ENCODE measurements at places on chromosomes 12 and 14.

GRCh38 chr12:3085341-3086139 is 8.4 kb downstream of the TSPAN9 start:
- no peak for DNase-seq

DNA sequence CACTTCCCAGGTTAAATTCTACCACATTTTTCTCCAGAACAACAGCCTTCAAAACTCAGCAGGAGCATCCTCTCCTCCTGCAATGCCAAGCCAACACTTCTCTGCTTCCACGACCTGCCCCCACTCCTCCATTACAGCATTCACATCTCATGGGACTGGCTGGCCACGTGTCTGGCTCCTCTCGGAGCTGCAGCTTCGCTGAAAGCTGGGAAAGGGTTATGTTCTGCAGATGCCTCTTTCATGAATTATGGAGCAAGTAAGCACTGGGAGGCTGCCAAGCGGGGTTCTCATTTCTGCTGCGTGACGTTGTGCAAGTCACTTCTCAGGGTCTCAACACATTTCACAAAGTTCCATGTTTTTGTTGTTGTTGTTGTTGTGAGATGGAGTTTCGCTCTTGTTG is 142.2 kb upstream of the RFLNA start:
- no peak for DNase-seq

- DNase-seq = no peak
Observed at GRCh38 chr12:131499160-131499863, 211.6 kb upstream of the SFSWAP start.

DNA sequence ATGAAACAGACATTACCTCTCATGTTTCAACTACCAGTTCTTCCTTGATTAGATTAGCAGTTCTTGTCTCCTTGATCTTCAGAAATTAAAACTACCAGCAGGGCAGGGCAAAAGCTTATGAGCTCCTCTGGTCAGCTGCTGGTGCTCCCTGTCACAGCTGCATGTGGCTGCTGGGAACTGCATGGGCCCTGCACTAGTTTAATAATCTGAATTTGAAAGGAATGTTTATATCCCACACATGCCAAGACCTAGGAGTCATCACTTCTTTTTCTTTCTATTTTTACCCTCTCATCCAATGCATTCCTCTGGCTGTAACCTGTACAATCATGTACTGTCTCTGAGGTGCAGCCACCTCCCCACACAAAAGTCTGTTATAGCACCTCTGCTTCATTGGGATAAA is 73.9 kb downstream of the ARMH4 start:
- no peak for DNase-seq

DNA sequence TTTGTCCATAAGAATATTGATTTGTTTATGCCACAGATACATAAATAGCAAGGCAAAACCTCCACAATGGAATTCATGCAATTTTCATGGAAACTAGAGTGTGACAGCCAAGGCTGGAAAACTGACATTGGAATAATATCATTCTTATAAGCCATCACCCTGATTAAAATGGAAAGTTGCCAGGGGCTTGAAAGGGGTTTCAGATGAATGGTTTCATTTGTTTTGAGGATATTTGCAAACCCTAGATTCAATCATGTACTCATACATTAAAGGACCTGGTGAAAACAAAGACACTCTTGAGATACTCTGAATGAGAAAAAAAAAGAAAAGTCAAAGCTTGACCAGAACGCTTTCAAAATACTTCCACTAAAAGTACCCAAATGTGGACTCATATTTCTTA is 205.7 kb downstream of the DIO2 start:
- DNase-seq = no peak

- DNase-seq = no peak
Observed at GRCh38 chr14:98931126-98931525, 340.9 kb downstream of the BCL11B start.

- no peak for DNase-seq
Observed at GRCh38 chr12:92953747-92954146, 24.7 kb upstream of the EEA1 start.

- DNase-seq = no peak
Observed at GRCh38 chr12:51721282-51721940, 127.1 kb downstream of the FIGNL2 start.

GRCh38 chr12:106446419-106447092 is 89.0 kb downstream of the POLR3B start:
- no peak for DNase-seq

DNA sequence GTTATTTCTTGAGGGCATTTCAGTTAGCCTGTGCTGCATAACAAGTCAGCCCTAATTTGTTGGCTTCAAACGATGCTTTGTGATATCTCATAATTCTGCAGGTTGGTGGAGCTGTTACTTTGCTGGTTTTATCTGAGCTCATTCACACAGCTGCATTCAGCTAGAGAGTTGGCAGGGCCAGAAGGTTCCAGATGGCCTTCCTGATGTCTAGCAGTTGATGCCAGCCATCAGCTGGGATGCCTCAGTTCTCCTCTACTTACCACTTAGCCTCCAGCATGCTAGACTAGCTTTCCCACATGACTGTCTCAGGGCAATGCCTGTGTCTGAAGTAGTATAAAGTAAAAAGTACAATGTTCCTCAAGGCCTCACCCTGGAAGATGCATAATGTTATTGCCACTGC is 130.6 kb downstream of the SLC35F4 start:
- no peak for DNase-seq

DNA sequence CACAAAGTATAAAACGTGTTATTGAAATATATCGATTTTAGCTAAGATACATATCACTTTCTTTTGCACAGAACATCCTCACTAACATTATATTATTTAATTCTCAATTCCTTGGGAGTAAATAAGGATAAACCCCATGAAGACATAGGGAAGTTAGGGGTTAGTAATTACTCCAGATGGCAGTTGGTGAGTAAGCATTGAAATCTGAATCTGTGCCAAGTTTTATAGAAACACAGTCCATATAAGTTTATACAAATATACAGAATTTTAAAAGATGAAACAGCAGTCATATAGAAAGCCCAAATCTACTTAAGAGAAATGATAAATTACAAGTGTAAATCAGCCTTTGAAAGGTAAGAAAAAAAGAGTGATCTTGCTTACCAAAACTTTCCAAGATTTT is 200.4 kb upstream of the SYT10 start:
- DNase-seq = no peak

GRCh38 chr12:131279281-131279921 is 325.7 kb downstream of the ADGRD1 start:
- DNase-seq = no peak

GRCh38 chr14:76902591-76902990 is 76.4 kb downstream of the LRRC74A start:
- no peak for DNase-seq

GRCh38 chr14:55336691-55337090 is 65.5 kb downstream of the FBXO34 start:
- no peak for DNase-seq

DNA sequence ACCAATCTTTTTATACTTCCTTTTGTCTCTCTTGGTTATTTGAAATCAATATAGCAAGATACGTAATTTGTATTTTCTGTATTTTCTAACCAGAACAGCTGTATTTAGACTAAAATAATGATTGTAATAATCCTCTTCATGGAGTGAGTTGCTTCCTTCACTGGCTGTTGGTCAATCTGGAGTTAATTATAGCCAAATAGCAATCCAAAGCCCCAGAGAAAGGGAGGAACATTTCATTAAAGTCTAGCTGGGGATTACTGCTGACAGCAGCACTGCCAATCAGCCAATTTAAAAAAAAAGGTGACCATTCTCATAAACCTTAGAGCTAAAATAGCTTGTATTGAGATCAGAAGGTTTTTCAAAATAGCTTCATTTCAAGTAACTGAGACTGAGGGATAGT is 118.0 kb downstream of the TRHDE start:
- no peak for DNase-seq

DNA sequence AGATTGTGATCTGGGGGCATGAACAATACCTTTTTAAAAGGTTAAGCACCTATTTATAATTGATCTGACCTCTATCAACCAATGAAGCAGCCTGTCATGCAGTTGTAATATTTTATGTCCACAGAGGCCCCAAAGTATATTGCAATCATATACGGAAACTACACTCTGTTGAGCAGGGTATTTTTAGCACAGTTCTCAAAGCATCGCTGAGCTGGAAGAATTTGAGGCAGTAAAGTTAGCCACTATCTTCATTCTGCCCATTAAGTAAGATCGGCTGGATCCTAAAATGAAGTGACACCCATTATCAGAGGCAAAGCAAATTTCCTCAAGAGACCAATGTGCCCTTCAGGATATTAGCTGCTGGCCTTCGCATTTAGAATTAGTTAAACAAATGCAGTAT is 47.7 kb upstream of the GRIP1 start:
- no peak for DNase-seq

GRCh38 chr12:8648576-8649205 is 13.9 kb downstream of the MFAP5 start:
- no peak for DNase-seq

- DNase-seq = no peak
Observed at GRCh38 chr12:50749459-50749882, 14.4 kb upstream of the ATF1 start.

DNA sequence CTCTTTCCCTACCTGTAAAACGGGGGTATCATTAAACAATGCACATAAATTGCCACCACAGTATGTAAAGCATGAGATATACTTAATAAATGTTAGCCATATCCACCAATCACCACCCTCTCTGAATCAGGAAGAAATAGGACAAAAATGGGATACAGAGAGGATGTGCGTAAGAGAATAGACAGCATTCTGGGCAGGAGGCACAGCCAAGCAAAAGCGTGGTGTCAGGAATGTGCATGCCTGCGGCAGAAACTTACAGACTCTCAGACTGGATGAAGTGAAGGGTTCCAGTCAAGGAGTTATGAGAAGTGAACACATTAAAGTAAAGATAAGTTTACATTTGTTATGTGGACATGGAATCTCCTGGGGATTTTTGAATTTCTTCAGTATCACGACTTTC is 121.7 kb upstream of the MDM1 start:
- no peak for DNase-seq

DNA sequence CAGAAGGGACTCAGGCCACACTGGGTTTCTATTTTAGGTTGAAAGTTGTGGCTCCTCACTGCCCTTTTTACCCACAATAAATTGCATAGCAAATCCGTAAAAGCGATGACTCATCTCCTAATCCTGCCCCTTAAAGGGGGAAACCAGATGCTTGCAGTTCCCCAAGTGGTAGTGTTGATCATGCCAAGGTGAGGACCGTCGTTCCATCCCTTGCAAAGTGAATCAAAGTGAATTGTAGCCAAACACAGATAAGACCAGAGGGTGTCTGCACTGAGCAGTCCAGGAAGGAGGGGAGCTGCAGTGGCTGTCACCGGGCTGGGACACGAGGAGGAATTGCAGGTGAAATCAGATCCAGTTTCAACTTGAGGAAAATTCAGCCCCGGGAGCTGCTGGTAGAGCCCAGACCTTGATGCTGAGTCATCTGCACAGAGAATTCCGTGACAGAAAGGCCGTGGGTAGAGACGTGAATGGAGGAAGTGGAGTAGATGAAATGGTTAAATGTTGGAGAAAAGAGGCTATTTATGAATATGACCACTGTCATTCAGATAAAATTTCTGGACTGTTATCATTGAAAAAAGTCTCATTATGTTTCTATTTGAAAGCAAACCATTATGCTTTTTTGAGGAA is 44.2 kb upstream of the MMP17 start:
- DNase-seq = no peak

GRCh38 chr12:3535431-3535841 is 44.4 kb downstream of the PRMT8 start:
- DNase-seq = no peak

DNA sequence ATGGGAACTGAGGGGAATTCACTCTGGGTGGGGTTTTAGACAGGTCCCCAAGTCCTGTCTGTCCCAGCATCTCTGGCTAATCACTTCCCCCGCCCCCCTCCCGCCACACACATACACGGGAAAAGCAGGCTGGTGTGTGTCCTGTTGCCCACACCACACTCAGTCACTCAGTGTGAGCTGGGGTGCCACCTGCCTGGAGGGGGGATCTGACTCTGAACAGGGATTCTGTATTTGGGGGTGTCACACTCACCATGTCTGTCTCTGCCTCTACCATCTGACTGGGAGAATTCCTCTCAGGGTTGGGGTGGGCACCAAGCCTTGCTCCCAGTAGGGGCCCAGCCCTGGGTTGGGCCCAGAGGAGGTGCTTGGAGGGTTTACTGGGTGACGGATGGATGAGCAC is 31.1 kb downstream of the SH2B3 start:
- DNase-seq = no peak

DNA sequence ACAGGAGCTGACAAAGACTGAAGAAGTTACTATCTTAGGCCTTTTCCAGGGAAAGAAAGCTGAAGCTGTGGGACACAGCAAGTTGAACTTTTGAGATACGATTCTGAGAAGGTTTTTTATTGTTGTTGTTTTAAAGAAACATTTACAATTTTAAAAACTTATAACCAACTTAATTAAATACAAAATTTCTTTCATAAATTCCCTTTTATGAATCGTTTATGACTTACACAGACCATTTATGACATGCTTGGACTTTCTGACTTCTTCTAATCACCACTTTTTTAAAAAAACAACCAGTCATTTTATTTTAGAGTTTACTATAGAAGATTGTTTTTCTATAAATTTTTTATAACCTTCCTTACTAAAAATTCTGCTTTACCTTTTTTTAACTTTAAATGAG is 68.7 kb downstream of the DHRS2 start:
- no peak for DNase-seq

DNA sequence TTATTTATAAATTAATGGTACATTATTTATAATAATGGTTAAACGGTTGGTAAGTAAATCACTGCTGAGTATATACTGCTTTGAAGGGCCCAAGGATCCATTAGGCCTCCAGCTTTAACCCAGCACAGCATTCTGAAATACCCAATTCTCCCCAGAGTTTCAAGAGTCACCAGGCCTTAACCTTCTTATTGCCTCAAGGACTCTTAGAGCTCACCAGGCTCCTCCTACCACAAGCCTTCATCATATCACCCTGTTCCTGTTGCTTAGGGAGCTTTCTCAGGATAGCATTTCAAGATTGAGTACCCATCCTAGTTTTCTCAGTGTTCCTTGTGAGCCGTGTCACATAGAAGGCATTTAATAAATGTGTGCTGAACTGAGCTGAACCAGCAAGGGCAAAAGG is 242.5 kb downstream of the FBXL14 start:
- DNase-seq = no peak

DNA sequence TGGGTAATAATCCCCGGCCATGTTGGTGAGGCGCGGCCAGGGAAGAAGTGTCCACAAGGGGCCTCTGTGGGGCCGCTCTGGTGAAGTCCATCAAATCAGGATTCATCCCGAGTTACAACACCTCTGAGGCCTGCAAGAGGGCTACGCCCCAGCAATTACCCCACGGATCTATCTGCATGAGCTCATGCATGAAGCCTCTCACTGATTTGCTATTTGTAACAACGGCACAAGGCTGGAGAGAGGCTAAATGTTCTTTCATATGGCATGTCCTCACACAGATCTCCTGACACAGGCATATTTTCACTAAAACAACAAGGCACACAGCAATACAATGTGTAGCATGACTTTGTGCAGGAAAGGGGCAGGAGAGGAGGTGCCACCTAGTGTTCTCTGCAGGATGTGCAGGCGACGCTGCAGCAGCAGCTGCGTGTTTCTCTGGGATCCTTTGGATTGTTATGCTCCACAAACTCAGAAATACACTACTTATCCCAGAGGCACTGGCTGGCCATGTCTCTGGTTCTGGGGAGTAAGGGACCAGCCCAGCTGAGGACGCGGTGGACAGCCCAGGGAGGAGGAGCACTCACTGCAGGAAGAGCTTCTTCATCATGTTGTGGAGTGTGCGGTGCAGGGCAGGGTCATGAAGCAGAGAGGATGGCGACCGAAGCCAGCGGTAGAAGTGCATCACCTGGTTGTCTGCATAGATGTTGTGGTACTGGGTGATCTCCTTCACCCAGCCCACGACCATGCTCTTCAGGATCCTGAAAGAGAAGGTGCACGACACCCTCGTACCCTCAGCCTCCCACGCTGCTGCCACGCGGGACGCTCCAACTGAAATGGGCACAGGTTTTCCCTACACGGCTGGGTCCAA is 20.2 kb downstream of the P2RX2 start:
- DNase-seq = no peak
